ENCODE measurements at places on chromosomes 3 and 15.
A peak's percentile ranks its signal among the peaks of the same experiment; 100 is the strongest.

GRCh38 chr15:35078221-35078915, 6.7 kb downstream of the NANOGP8 start:
- DNase-seq, result peak; percentile 95

GRCh38 chr3:5499404-5499803, 311.9 kb downstream of the EDEM1 start:
- DNase-seq, result no peak

DNA sequence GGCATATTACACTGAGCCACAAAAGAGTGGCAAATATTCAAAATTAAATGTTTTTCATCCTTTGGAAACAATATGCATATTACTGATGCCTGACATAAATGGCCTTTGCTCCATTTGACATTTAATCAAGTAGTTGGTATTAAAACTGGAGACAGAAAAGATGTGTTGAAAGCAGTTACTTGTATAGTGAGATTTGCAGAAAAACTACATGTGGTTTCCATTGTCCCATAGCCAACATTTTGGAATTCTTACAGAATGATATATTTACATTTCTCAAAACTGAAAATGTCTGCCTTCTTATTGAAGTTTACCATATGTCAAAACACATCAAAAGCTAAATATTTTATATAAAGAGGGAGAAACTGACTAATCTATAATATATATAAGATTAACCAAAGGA, 21.6 kb downstream of the SHOX2 start:
- no peak for DNase-seq

GRCh38 chr3:42375121-42375800, 35.1 kb downstream of the LYZL4 start:
- DNase-seq, result no peak

GRCh38 chr15:47862402-47862801, 145.1 kb downstream of the SEMA6D start:
- DNase-seq, result no peak

DNA sequence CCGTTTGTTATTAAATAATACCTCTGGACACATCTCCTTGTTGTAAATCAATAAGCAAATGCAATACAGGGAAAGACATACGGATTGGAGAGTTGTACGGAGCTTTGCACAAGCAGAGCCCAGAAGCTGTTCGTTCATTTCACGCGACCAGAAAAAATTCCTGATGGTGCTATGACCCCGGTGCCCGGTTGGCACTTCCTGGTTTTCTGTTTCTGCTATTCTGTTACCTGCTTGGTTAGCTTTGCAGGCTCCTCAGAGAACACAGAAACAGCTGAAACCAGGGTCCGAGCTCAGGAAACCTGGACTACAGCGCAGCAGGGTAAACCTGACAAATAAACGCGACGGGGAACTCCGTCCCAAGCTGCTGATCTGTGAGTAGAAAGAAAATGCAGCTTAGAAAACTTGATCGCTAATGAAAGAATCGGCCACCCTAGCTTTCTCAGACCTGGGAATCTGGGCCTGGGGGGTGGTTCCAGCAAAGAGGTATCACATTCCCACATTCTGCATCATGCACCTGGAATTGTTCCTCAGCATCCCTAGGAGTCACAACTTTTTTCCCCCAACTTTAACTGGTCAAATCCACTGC, 845 bp downstream of the CNTN3 start:
- peak; percentile 63 for DNase-seq
